ENCODE measurements at places on chromosomes 13 and 19.

DNA sequence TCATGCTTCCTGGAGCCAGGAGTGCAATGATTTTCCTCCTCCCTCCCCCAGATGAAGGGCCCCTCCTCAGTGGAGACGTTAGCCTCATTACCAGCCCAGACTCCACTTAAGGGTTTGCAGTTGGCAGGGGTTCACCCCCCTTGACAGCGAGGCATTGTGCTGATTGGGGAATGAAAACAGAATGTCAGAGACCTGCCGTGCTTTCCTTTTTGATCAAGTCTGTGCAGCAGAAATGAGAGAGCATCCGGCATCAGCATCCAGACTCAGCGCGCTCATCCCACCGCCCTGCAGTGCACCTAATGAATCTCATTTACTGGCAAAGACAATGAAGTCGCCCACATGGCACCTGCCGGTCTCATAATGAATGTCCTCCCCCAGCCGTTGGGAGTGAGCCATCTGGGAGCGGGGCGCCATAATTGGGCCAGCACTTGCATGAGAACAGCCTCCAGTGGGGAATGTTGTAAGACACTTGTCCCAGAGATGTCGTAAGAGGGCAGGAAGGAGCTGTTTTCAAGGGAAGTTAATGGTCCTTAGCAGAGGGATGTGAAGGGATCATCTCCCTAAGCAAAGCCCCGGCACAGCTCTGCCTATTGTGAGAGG is 98.3 kb upstream of the UQCRFS1 start:
- DNase-seq = no peak

DNA sequence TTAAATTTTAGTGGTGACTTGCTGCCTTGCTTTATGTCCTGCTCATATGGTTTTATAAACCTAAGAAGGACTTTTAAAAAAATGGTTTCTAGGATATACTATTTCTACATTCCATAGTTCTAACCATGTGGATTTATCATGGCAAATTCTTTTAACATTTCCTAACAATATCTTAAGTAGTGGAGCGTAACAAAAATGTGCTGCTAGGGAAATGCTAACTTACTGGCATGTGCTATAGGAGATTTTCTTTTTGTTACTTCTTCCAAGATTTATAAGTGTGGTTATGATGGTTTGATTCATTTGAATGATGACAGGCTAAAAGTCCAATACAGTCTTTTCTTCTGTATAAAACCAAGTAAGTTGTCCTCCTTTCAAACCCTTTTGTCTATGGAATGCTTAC is 713.7 kb downstream of the SLITRK1 start:
- no peak for DNase-seq

- DNase-seq = peak; percentile 90
Measured at GRCh38 chr19:40283414-40284250, 1.5 kb downstream of the AKT2 start.

DNA sequence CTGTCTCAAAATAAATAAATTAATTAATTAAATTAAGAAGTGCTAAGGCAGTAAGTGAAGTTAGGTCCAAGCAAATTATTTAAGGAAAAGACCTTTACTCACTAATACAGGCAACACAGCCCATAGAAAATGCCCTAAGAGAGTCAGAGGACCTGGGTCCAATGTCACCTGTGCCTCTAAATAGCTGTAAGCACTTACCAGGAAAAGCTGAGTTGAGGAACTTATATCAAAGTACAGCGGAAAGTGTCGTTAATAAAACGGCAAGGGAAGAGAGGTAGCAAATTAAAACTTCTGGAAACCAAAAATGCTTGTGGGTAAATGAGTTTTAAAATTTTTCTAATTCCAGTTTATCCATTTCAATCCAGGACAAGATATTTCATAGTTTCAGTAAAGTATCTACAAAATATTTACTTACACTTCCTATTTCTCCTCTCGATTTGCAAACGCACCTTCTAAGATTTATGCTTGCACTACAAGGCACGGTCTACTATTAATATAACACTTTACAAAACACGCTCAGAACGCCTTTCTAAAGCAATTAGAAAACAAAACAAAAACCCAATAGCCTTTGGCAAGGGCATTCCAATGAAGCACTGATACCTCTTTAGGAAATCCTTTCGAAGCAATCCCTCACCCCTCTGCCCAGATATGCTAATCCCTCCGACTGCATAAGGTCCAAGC is 963 bp downstream of the VPS36 start:
- DNase-seq = no peak

DNA sequence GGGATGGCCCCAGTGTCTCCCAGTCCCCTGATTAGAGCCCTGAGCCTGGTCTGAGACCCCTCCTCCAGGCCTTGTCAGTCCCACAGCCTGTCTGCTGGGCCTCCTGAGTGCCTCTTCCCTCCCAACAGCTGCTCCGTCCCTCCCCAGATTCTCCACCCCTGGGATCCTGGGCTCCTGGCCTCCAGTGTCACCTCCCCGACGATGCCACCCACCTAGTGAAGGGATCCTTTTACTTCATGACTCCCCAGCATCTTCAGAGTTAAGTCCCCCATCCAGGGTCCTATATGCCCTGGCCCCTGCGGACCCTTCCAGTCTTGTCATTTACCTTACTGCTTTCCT is 4.4 kb upstream of the PRX start:
- no peak for DNase-seq

- DNase-seq = no peak
Measured at GRCh38 chr19:13831537-13832467, 36.6 kb downstream of the ZSWIM4 start.

- no peak for DNase-seq
Measured at GRCh38 chr13:33649212-33649878, 168.6 kb upstream of the RFC3 start.

DNA sequence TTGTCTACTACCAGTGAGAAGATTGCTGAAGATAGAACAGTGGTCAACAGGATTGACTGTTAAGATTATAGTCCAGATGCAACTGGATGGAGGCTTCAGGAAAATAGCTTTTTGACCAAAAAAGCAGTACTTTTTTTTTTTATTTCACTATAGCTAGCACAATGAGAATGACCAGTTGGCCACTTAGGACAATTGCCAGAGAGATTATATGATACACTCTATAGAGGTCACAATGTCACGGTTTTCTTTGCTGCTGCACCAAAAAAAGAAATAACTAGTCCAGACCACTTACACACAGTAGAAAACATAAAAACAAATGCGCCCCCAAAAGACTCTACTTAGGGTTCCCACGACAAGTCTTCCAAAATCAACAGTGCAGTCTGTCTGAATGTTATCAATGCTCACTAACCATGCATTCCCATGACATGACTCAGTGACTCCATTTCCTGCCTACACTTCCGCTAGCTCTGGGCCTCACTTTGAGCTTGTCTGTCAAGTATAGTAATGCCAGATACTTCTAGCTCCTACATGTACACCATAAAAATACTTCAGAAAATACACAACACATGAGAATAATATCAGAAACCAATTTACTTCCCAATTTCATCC is 209.1 kb upstream of the STARD13 start:
- DNase-seq = no peak

DNA sequence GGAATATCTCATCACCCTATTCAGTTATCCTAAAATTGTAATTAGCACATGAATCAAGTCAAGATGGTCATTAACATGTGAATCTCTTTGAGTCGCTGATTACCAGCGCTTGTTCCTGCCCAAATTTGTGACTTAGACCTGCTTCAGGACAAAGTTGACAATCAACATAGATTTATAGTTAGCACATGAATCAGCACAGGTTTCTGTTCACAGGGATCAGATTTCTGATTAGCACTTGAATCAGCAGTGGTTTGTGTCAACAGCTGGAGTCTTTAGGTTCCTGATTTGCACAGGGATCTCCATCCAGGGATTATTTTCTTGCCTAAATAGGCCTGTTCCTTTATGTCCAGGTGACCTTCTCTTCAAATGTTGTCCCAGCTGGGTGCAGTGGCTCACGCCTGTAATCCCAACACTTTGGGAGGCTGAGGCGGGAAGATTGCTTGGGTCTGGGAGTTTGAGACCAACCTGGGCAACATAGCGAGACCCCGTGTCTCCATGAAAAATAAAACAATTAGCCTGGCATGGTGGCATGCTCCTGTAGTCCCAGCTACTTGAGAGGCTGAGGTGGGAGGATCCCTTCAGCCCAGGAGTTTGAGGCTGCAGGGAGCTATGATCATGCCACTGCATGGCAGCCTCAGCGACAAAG is 3.8 kb upstream of the LRFN3 start:
- DNase-seq = no peak

- DNase-seq = no peak
Measured at GRCh38 chr13:46575301-46575771, 22.4 kb downstream of the LRCH1 start.

- DNase-seq = no peak
Measured at GRCh38 chr13:114056205-114057013, 76.0 kb downstream of the RASA3 start.

GRCh38 chr19:33401683-33402420 is 28.3 kb downstream of the CEBPG start:
- peak; percentile 42 for DNase-seq

- no peak for DNase-seq
Measured at GRCh38 chr19:10237702-10238101, 6.6 kb upstream of the S1PR2 start.
